Brain (organoid and tissue), 16 donors: ENCODE measurements at places on chromosomes 7 and 10. TPM values are rescaled to one million over a fixed set of nuclear protein-coding genes. Genes with fewer than 3 reads are reported as not detected.

DNA sequence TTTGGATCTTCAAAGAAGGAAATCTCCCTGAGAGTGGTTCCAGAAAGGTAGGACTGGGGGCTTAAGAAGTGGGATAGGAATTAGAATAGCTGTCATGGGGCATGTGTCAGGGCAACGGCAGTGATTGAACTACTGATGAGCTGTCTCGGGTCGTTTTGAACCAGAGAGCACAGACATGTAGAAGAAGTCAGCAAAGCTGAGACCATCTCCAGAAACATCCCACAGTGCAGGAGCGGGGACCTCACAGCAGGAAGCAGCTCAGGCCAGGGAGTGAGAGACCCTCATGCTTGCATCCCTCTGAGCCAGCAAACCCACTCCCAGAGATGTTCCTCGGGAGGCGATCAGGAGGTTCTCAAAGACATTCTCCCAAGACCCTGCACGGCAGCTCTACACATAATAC is 60.1 kb downstream of the AOC1 start:
- DNase-seq = no peak

The LIPF gene
- polyA plus RNA-seq = not detected

DNA sequence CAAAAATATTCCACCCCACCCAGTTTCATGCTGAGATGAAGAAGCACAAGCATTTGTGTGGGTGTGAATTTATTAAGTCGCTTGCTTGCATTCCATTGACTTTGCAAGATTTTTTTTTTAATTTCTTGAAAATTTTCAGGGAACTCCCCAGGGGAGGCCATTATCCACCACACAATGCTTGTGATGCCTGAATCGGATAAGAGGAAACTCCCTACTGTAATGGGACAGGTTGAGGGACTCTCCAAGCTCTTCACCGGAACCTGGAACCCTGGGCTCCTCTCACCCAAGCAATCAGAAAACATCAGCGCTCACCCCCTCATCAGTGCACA is 153.6 kb upstream of the ZMIZ1 start:
- DNase-seq = no peak

GRCh38 chr7:157211690-157212089 is 73.0 kb downstream of the UBE3C start:
- DNase-seq = peak; percentile 38
